ENCODE measurements at places on chromosomes 3 and 15. TPM values are rescaled to one million over a fixed set of nuclear protein-coding genes. Genes with fewer than 3 reads are reported as not detected.

The PP2D1 gene
- not detected for total RNA-seq

The CLDN16 gene
- not detected for total RNA-seq

The IQCH gene
- 1.1 TPM for total RNA-seq

The DNAH12 gene
- 0.16 TPM for total RNA-seq

- H3K4me1 ChIP-seq = no peaks in the 10 kb centered on the region
- no peaks in the 10 kb centered on the region for H3K27me3 ChIP-seq
- H3K27ac ChIP-seq = no peak overlapping the region
- no peak overlapping the region for H3K4me3 ChIP-seq
- DNase-seq = no peak
These were observed 184.5 kb downstream of the STAG1 start for GRCh38 chr3:136567599-136568188.

DNA sequence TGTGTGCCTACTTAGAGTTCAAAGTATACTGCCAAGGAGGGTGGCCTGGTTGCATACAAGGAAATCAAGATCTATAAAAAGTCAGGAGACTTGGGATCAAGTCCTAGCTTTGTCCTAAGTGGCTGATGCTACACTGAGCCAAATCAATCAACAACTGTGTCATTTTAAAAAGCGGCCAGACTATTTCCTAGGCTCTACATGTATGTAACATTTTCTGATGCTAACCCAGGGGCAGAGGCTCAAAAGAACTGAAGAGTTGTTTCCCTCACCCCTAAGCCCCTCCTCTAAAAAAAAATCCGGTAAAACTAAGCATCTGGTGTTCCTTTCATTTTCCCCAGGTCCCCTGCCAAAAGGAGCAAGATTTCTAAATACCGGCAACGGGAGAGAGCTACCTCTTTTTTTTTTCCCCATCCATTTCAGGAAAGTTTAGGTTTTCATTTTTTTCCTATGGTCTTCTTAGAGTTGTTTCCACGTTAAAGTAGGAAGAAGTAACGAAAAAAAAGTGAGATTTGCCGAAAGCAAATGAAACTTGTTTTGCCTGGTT, 18.8 kb upstream of the CHD2 start:
- H3K4me1 ChIP-seq = peaks cover 65% of the 10 kb centered on the region
- no peak for DNase-seq
- H3K27ac ChIP-seq = peak overlapping the region; percentile 99

DNA sequence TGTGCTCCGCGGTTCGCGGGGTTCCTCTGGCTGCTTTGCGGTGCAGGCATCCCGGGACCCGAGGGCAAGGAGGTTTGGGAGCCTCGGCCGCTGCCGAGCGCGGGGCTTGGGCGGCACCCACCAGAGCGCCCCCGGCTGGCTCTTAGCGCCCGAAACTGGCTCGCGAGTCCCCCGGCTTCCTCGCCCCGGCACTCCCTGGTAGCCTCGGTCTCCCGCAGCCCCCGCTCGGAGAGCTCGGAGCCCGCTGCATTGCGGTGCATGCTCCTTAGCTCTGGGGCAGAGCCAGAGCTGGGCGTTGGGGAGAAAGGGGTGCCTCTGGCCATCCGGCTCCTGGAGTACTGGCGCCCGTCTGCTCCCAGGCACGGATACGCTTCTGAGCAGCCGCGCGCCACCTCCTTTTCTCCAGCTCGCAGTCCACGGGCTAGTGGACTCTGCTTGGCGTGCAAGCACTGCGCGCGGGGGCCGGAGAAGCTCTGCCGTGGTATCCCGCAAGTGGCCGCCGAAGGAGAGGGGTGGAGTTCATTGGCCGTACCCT, 753 bp downstream of the EPHB1 start:
- H3K4me1 ChIP-seq = peaks cover 25% of the 10 kb centered on the region
- no peak for DNase-seq
- no peak overlapping the region for H3K27ac ChIP-seq
- no peaks in the 10 kb centered on the region for H3K36me3 ChIP-seq

DNA sequence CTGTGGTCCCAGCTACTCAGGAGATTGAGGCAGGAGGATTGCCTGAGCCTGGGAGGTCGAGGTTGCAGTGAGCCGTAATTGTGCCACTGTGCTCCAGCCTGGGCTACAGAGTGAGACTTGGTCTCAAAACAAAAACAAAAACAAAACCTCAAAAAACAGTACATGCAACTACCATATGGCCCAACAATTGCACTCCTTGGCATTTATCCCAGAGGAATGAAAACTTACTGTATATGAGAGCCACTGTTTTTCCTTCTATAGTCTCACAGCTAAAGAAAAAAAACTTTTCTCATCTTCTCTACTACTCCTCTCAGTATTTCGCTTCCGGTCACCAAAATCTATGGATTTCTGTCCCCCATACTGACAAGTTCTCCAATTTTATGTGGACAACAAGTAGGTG, 84.3 kb downstream of the FLNB start:
- H3K36me3 ChIP-seq = peaks cover 15% of the 10 kb centered on the region
- H3K4me1 ChIP-seq = peaks cover 16% of the 10 kb centered on the region
- no peak for DNase-seq

- peaks cover 1% of the 10 kb centered on the region for H3K4me1 ChIP-seq
- no peaks in the 10 kb centered on the region for H3K27me3 ChIP-seq
- no peak overlapping the region for H3K27ac ChIP-seq
- no peak for DNase-seq
- H3K4me3 ChIP-seq = no peak overlapping the region
These were observed 110.0 kb downstream of the OPA1 start for GRCh38 chr3:193702967-193703366.

DNA sequence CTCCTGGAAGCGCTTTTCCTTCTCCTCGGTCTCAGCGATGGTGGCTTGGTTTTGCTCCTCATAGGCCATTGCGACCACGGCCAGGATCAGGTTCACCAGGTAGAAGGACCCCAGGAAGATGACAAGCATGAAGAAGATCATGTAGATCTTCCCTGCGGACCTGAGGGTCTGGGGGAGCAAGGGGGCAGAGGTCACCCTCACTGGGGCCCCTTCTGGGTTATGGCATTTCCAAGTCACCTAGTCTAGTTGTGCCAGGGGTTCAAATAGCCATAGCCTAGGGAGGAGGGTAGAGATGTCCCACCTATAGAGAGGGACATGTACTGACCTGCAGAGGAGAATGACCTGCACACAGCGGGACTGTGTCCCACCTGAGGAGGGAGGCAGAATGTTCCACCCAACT, 43.5 kb downstream of the SCN5A start:
- DNase-seq = no peak
- H3K27ac ChIP-seq = no peak overlapping the region
- H3K27me3 ChIP-seq = no peaks in the 10 kb centered on the region
- peaks cover 82% of the 10 kb centered on the region for H3K36me3 ChIP-seq
- no peaks in the 10 kb centered on the region for H3K4me1 ChIP-seq

GRCh38 chr15:23687143-23687470, at the start of gene NDN:
Gene NDN, minus strand, starts transcription at chr15:23687305. Its CDS starts 88 bp downstream, at chr15:23687217.
- no peaks in the 10 kb centered on the region for H3K36me3 ChIP-seq
- DNase-seq = peak; percentile 45
- peak within 1 kb of the TSS; percentile 68 for H3K4me3 ChIP-seq
- peak within 1 kb of the TSS; percentile 51 for H3K27ac ChIP-seq

DNA sequence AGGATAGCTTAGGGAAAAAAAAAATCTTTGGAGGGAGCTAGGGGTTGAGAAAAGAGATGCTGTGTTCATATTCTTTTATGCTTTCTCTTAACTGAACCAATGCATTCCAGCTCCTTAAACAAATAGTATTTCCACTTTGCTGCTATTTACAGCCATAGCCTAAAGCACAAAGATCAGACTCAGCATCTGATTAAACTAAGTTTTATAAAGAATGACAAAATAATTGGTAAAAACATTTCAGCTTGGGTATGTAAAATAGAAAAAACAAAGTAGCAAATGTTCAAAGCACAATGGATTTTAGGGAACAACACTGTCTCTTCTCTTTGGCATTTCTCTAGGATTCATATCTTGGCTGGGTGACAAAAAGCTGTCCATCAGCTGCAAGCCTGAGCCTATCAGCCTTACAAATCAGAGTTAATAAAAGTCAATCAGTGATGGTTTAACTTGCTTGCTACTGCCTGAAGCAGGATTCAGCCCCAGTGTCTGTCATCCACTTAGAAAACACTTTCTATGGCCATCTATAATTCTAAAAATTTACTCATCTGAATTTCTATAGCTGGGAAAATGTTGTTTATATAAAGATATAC, 232.1 kb upstream of the CDIN1 start:
- no peaks in the 10 kb centered on the region for H3K36me3 ChIP-seq
- H3K4me1 ChIP-seq = no peaks in the 10 kb centered on the region
- no peak for DNase-seq
